ENCODE measurements at places on chromosomes 5 and 9.
A peak's percentile ranks its signal among the peaks of the same experiment; 100 is the strongest.

GRCh38 chr9:19988281-19988680, 199.4 kb upstream of the SLC24A2 start:
- DNase-seq = no peak

- no peak for DNase-seq
Observed at GRCh38 chr9:18487611-18488010, 13.7 kb downstream of the ADAMTSL1 start.

DNA sequence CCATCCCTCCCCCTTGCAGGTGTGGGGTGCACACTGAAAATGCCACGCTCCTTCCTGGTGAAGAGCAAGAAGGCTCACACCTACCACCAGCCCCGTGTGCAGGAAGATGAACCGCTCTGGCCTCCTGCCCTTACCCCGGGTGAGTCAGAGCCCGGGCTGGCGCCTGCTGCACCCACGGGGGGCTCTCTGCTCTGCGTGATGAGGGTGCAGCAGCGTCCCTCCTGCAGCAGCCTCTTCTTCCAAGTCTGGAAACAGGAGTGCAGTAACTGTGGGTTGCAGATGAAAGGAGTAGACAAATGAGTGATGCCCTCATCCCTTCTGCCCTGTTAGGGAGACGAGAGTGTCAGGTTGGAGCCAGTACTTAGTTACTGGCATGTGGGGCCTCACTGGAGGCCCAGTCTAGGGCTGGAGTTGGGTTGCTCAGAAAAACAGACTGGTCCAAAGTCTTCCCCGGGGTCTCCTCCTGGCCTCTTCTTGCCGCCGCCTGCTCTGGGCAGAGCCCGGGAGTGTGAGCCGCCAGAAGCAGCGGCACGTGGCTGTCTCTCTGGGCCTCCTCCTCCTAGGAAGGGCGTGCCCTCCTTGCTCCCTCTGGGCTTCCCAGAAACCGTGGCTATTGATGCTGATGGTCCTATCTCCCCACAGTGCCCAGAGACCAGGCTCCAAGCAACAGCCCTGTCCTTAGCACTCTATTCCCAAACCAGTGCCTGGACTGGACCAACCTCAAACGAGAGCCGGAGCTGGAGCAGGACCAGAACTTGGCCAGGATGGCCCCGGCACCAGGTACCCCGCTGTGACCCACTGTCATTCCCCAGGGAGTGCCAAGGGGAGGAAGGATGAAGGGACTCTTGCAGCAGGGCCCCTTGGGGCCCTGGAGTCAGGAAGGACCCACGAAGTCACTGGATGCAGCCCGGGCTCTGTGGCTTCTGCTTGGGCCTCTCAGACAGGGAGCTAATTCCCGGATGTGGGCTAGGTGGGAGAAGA, 8.4 kb downstream of the GFI1B start:
- DNase-seq = peak; percentile 23

DNA sequence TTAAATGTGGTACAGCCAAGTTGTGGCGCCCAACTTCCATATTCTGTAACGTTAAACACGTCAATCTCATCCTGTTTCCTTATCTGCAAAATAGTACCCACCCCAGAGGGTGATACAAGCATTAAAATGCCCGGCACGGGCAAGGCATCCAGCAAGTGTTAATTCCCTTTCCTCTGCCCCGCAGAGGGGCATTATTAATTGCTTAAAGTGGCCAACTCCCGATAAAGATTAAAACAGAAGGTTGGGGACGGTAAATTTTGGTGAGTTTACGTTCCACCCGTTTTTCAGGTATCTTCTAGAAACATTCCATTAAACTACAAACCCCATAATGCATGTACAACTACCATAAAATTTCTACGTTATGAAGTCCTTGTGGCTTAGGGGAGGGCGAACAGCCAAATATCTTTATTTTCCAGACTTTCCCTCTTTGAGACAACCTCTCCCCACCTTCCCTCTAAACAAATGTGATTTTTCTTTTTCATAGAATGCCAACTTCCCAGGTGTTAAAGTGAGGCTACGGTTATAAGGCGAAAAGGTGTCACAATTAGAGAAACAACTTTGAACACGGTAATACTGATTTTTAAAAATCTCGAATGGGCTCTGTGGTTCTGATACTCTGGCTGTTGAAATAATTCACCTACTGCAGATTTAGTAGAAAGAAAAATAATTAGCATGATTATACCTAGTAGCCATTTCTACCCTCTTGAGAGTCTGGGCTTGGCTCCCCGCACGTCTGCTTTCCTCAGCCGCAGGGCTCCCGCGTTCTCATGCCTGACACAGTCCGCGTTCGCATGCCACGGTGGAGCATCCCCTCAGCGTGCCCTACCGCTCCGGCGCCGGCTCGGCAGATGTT, 1.2 kb upstream of the GPBP1 start:
- DNase-seq = peak; percentile 21

DNA sequence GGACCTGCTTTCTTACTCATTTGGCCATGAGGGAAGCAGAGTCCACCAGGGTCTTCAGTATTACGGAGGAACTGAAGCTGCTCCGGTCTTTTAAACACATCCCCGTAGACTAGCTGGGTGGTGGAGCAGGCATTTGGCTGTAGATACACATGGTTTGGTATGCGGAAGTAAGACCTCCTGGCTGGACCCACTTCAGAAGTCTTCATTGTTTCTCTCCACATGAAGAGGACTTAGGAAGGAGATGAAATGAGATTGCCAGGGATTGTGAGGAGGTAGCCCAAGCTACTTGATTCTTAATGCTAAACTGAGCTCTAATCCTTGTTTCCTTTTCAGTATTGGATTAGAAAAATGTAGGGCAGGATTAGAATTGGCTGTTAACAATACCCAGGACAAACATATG, 32.9 kb downstream of the STXBP1 start:
- DNase-seq = no peak

DNA sequence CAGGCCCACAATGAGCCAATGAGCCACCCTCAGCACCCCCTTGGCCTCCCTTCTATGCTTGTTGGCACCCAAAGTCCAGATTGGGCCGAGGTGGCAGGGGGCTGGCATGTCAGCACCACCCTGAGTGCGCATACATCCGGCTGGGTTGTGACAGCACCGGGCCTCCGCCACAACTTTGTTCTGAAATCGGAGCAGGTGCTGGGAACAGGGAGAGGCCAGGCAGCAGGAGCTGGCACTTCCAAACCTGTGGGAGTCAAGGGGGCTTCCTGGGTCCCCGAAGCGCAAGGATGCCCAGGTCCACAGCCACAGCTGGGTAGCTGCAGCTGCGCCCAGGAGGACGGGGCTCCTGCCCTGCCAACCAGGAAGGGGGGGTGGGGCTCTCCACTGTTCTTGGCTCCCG, 1911.9 kb upstream of the WWC1 start:
- DNase-seq = no peak

- DNase-seq = no peak
Observed at GRCh38 chr9:125989090-125989501, 241.9 kb downstream of the PBX3 start.

GRCh38 chr5:55570026-55570425, 35.3 kb upstream of the PLPP1 start:
- DNase-seq = peak; percentile 42

DNA sequence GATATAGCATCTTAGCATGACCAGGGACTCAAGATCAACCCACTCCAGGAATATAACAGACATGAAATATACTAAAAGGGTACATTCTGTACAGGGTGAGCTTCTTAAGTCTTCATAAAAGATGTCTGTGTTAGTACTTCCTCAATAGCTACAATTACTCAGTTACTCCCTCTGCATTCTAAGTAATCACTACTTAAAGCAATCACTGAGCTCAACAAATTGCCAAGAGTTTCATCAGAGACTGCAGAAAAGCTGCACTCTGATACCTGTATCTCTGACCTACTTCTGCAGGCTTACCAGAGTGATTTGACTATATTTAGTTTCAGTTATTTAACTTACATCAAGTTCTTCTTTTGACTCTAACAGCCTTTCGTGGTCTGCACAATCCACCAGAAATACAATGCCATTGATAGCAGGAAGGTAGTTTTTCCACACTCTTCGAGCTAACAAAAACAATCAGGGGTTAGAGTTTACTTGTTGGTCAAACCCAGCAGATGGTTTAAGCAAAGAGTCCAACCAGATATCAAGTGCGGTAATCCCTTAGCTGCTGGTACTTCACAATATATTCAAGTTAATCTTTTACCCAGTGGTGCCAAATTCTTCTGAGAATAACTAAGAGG, 23.3 kb downstream of the SAR1B start:
- DNase-seq = no peak

DNA sequence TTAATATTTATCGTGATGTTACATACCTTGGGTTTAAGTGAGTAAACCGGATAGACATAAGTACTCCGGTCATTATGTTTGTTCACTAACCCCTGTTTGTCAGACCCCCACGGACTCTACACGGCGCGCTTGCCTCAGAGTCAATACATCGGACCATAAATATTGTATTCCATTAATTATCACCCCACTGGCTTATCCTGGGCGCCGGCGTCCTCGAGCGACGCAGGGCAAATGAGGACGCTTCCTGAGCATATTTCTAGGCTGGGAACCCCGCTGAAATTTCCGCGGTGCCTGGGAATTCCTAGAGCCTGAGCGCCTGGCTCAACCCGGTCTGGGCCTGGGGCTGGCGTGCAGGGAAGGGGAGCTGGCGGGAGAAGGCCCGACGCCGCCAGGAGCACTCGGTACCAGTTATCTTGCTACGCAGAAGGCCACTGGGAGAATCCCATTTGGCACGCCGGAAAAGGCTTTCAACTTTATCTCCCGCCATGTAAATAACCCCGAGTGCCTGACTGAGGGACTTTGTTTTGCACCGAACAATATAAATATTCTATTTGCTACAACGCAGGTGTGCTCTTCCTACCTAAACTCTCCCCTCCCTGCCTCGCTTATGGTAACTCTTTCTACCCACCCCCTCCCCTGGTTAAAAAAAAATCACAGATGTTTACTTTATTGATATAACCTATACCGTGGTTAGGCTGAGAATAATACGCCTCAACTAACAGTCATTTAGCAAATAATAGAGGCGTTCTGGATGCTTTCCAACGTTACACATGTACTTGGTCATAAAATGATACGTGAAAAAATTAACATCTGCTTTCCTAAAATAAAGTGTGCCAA, 19.4 kb downstream of the NR2F1 start:
- DNase-seq = no peak

GRCh38 chr5:171437286-171437821, 17.9 kb downstream of the FGF18 start:
- peak; percentile 28 for DNase-seq
